ENCODE measurements at places on chromosomes 16 and 17. TPM values are rescaled to one million over a fixed set of nuclear protein-coding genes. Genes with fewer than 3 reads are reported as not detected.

DNA sequence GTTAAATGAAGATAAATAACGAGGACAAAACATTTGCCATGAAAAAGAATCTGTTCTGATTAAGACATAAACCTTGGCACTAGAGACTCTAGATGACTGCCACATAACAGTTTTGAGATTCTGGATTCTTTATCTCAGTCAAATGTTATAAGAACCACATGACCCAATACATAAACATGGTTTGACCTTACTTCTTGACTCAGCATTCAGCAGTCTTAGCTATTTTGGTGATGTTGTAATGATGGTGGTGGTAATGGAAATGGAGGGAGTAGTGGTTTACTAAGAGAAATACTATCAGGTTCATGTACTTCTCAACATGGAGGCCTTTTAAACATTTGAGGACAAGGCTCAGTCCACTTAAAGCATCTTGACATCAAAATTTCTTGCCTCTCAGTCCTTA, 925.4 kb downstream of the CDH11 start:
- no peaks in the 10 kb centered on the region for H3K27me3 ChIP-seq
- no peaks in the 10 kb centered on the region for H3K4me1 ChIP-seq
- H3K4me3 ChIP-seq, result no peak overlapping the region
- no peak for DNase-seq
- no peak overlapping the region for H3K27ac ChIP-seq

DNA sequence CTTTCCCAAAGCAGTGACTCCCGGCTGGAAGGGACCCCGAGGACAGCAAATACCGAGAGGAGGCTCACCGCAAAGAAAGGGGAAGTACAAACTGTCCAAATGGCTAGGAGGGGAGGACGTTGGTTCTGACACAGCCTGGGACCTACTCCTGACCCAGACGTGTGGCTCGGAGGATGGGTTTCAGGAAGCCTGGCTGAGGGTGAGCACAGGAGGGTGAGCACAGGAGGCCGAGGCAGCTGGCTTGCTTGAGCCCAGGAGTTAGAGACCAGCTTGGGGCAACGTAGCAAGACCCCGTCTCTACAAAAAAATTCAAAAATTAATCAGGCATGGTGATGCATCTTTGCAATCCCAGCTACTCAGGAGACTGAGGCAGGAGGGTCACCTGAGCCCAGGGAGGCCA, 83.2 kb downstream of the C16orf78 start:
- no peak for DNase-seq
- H3K27ac ChIP-seq, result no peak overlapping the region
- H3K4me3 ChIP-seq, result no peak overlapping the region
- no peaks in the 10 kb centered on the region for H3K4me1 ChIP-seq
- H3K36me3 ChIP-seq, result no peaks in the 10 kb centered on the region

DUSP3 gene
- total RNA-seq, result 18.2 TPM

GRCh38 chr17:49952912-49953497, 16.0 kb upstream of the DLX4 start:
- H3K27me3 ChIP-seq, result no peaks in the 10 kb centered on the region
- no peak overlapping the region for H3K4me3 ChIP-seq
- no peaks in the 10 kb centered on the region for H3K36me3 ChIP-seq
- H3K4me1 ChIP-seq, result no peaks in the 10 kb centered on the region
- H3K27ac ChIP-seq, result no peak overlapping the region
- DNase-seq, result no peak

GRCh38 chr17:4236456-4236855, 27.3 kb downstream of the ANKFY1 start:
- no peak overlapping the region for H3K27ac ChIP-seq
- peaks cover 5% of the 10 kb centered on the region for H3K36me3 ChIP-seq
- no peak overlapping the region for H3K4me3 ChIP-seq
- H3K27me3 ChIP-seq, result no peaks in the 10 kb centered on the region
- no peak for DNase-seq

TSNAXIP1 gene
- total RNA-seq, result 1.2 TPM

HP gene
- not detected for total RNA-seq

MPP2 gene
- total RNA-seq, result not detected

CNGB1 gene
- total RNA-seq, result not detected

C16orf46 gene
- total RNA-seq, result not detected

DNA sequence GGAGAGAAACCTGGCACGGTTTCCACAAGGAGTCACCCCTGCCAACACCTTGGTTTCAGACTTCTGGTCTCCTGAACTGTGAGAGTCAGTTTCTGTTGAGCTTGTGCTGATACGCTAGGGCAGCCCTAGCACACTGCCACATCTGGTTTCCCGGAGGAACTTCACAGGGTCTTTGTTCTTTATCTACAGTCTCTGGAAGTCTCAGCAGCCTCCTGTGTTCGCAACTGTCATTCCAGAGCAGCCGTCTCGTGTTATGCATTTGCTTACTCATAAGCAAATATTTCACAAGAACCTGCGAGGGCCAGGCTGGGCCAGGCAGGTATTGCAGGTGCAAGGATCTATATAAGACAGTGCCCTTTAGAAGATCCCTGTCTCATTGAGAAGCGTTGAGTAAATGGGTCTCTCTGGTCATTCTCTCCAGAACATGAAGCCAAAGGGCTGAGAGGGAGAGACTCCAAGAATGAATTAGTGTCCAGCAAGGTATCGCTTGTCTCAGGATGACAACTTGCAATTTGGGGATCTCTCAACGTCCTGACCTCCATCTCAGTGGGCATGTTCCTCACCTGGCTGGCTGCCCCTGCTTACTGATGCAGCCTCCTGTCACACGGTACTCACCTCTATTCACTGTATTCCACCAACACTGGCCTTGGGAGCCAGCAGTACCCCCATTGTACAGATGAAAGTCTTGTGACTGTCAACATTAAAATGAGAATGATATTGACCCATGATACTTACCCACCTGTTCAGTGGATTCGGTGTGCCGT, 141.2 kb downstream of the WWOX start:
- H3K4me3 ChIP-seq, result no peak overlapping the region
- H3K27me3 ChIP-seq, result no peaks in the 10 kb centered on the region
- H3K4me1 ChIP-seq, result no peaks in the 10 kb centered on the region
- H3K27ac ChIP-seq, result no peak overlapping the region

CCL2 gene
- 4.4 TPM for total RNA-seq

GRCh38 chr17:83119987-83120864, 40.8 kb downstream of the METRNL start:
- H3K27me3 ChIP-seq, result peaks cover 43% of the 10 kb centered on the region
- no peaks in the 10 kb centered on the region for H3K36me3 ChIP-seq
- DNase-seq, result peak; percentile 91
- no peak overlapping the region for H3K27ac ChIP-seq

DNA sequence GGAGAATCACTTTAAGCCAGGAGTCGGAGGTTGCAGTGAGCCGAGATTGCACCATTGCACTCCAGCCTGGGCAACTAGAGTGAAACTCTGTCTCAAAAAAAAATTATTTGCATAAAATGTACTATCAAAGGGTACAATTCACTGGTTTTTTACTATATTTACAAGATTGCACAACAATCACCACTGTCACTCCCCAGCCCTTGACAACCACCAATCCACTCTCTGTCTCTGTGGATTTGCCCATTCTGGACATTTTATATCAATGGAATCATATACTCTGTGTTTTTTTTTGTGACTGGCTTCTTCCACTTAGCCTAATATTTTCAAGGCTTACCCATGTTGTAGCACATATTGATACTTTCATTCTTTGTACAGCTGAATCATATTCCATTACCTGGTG, 18.8 kb downstream of the TBX2 start:
- peaks cover 7% of the 10 kb centered on the region for H3K4me1 ChIP-seq
- no peak for DNase-seq
- no peak overlapping the region for H3K27ac ChIP-seq
- H3K27me3 ChIP-seq, result peaks cover 41% of the 10 kb centered on the region

HES7 gene
- total RNA-seq, result not detected

DNA sequence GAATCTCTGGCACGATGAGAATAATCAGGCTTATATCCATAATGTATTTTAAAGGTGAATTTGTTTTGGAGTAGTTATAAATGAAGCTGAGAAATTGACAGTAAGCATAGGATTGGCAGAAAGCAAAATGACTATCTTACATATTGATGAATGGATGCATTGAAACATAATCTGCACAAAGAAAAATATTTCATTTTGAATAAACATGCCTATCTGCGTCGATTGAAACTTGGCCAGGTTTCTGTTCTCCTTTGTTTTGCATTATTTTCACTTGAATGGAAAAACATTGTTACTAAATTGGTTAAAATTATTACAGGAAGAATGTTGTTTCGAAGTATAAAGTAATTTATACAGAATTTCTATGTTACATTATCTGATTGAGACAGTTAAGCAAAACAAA, 128.2 kb downstream of the USP22 start:
- no peak overlapping the region for H3K4me3 ChIP-seq
- H3K36me3 ChIP-seq, result no peaks in the 10 kb centered on the region
- no peak overlapping the region for H3K27ac ChIP-seq
- DNase-seq, result no peak

DNA sequence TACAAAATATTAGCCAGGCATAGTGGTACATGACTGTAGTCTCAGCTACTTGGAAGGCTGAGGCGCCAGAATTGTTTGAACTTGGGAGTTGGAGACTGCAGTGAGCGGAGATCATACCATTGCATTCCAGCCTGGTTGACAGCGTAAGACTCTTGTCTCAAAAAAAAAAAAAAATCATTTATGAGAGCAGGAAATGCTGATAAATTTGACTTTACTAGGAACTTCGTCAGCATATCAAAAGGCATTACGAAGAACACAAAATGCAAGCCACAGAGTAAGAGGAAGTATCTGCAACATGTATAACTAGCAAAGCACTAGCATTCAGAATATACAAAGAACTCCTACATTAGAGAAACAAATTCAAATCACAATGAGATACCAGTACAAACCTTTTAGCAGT, 279.3 kb downstream of the ZFHX3 start:
- DNase-seq, result no peak
- H3K4me3 ChIP-seq, result no peak overlapping the region
- no peaks in the 10 kb centered on the region for H3K36me3 ChIP-seq
- no peaks in the 10 kb centered on the region for H3K4me1 ChIP-seq
- H3K27me3 ChIP-seq, result no peaks in the 10 kb centered on the region
- H3K27ac ChIP-seq, result no peak overlapping the region

All from B cell (primary cell).